Stimulated activated CD4-positive, alpha-beta T cell treated with anti-CD3 and anti-CD28 coated beads, Interleukin-2, amount 100 ng/mL, for 4 hours (primary cell): ENCODE measurements at places on chromosomes 12 and 14.

DNA sequence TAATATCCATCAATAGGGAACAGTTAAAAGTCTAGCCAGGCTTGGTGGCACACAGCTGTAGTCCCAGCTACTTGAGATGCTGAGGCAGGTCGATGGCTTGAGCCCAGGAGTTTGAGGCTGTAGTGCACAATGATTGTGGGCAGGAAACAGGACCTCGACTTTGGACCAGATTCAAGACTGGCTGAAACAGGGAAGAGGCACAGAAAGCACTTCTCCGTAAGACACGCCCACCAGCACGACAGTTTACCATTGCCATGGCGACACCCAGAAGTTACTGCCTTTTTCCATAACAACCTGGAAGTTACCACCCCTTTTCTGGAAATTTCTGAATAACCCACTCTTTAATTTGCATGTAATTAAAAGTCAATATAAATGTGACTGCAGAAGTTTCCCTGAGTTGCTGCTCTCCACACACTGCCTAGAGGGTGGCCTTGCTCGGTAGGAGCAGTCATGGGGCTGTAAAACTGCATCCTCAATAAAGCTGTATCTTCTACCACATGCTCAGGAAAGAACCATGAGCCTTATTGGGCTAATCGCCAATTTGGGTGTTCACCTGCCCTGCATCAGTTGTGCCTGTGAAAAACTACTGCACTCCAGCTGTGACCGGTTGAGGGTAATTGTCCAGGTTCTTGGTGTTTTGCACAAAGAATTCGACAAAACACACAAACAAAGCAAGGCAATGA is 4.6 kb upstream of the LRRC23 start:
- peak; percentile 31 for DNase-seq

DNA sequence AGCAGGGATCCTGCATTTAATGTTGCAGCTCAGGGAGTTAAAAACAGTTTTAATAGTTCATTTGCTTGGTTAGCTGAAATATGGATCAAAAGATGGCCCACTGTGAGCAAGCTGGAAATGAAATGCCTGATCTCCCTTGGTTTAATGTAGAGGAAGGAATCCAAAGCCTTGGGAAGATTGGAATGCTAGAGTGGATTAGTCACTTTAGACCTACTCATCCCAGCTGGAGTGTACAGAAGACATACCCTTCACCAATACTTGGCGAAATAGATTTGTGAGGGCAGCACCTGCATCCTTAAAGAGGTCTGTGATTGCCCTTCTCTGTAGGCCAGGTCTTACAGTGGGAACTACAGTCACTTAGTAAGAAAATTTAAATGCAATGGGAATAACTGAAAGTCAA is 58.0 kb upstream of the KRAS start:
- DNase-seq, result no peak

GRCh38 chr14:54309615-54310014 is 87.2 kb upstream of the CDKN3 start:
- DNase-seq, result no peak

GRCh38 chr12:128570191-128571065 is 253.3 kb downstream of the SLC15A4 start:
- DNase-seq, result no peak

DNA sequence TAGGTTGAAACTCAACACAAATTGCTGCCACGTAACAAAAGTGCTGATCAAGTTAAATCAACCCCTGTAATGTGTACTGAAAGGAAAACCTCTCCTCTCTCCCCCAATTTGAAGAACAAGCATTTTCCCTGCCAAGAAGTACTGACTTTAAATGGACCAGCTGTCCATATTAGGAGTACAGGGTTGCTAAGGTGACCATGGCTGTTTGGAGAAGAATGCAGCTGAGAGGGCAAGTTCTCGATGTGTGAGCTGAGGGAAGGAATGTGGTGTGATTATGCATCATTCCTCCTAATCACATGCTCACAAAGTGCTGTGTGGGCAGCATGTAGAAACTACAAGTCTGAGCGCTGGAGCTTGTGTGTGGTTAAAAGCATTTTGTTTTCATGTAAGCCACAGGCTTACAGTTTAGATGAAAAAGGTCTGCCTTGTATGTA is 50.9 kb upstream of the CCT2 start:
- DNase-seq, result no peak

DNA sequence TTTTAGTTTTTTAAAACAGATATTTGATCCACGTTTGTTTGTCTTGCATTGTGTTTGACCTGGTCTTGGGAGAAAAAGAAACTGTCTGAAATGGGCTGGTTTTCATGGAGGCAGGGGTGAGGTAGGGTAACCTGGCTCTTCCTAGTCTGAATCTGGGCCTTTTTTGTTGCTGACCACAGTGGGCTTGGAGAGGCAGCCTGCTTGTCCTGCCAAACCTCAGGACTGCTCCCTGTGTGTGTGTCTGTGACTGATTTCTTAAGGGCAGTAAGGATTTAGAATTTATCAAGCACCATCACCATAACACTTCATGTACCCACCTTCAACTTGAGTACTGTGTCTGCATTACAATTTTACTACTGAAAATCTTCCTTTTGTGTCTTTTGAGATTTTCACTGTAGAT is 28.5 kb downstream of the DAAM1 start:
- DNase-seq, result no peak
